CD8-positive, alpha-beta memory T cell (primary cell): ENCODE measurements at places on chromosomes 7 and 10. TPM values are rescaled to one million over a fixed set of nuclear protein-coding genes. Genes with fewer than 3 reads are reported as not detected.

Gene ITGB8
- total RNA-seq, result 0.11 TPM

Gene MOGAT3
- not detected for total RNA-seq

Gene MCM10
- 73.1 TPM for total RNA-seq

Gene ALOX5
- total RNA-seq, result 0.93 TPM

Gene PRKG1
- not detected for total RNA-seq

Gene CDK5
- total RNA-seq, result 23.2 TPM

Gene SFTPD
- not detected for total RNA-seq

Gene ANKRD30A
- not detected for total RNA-seq
